HS-5 (cell line): ENCODE measurements at places on chromosomes 6 and 20.

- no peak for DNase-seq
These were observed 64.4 kb downstream of the UBE2V1 start for GRCh38 chr20:50048420-50049166.

DNA sequence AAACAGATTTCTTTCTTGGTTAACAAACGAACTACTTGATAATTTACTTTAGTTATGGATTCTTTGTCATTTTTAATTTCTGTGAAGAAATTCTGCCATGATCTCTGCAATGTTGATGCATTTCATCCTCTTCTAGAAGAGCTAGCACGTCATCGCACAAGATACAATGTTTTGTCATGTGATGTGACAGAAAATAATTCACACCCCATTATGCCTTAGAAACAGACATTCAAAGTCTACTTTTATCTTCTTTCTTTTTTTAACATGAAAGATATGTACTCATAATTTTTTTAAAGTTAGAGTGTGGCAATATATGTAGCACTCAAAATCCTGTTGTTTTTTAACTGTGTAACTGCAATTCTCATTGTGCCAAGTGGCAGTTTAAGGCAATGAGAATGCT, 39.6 kb upstream of the NELFCD start:
- DNase-seq, result no peak

DNA sequence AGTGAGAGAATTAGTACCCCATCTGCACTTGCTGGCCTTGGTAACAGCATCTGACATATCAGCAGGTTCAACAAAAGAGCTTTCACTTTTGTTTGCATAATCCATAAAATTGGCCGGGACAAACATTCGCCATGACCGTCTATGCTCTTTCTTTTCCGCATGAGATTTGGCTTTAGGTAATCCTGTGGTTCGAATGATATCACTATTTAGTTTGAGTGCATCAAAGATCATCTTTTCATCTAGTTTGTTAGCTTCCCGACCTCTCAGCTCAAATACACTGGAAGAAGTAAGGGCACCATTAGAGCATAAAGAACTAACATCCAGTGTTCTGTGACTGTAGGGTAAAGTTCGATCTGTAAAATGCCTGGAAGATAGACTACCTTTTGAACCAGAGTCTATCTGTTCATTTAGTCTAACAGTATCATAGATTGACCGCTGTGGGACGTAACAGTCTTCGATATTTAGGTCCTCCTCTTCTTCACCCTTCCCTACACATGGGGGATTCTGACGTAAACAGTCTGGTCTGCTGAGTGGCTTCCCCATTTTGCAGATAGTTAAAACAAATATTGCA, 101.6 kb downstream of the DST start:
- no peak for DNase-seq

DNA sequence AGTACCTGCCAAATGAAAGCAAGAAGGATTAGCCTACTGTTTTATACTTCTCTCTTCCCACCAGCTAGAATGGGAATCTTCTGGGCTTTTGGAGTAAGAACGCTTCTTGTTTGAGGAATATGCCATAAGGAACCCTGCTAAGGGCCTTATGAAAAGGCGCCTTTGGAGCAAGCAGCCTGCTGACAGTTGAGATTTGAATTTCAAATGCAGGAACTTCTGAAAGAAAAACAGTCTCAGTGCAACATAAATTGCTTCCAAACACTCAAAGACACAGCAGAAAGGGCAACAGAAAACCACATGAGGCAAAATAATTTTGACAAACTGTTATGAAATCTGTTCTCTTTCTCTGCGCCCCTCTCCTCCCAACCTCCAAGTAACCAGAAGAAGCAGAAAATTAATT, 149.4 kb upstream of the B3GAT2 start:
- no peak for DNase-seq

GRCh38 chr20:35108921-35109320, 16.3 kb upstream of the TRPC4AP start:
- DNase-seq, result no peak

DNA sequence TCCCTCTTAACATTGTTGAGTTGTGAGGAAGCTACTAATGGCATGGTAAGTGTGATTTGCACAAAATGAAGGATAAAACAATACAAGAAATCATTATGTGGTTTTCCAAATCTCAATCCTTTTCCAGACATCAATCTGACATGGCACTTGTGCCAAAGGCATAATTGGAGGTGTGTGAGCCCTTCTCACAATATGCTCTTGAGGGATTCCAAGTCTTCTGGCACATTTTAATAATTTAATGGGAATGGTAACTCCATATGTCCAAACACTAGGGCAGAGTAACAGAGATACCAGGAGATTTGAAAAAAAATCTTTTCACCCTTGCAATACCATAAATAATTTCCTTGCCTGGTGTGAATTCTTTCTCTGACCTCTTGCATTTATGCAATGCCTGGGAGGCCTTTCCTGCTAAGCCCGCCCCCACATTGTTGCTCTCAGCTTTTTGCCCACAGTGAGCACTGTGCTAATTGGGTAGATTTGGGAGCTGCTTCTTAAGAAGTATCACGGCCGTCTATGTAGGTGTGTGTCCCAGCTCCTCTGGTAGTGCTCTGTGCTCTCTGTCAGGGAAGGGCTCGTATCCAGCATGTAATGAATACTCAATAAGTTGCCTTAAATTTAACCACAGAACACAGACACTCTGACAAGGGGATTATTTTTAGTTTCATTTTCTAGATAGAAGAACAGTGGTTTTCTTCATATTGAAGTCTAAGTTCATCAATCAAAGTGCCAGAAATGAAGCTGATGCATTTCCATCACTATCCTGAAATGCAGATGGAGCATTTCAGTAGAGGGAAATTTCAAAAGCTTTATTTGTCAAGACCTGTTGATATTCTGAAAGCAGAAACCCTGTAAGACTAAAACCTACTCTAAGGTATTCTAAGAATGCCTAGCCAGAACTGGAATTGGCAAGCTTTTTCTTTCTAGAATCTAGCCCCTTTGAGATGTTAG, 54.4 kb upstream of the CEP85L start:
- DNase-seq, result no peak

GRCh38 chr6:21593927-21594415, 420 bp downstream of the SOX4 start:
- DNase-seq, result no peak

DNA sequence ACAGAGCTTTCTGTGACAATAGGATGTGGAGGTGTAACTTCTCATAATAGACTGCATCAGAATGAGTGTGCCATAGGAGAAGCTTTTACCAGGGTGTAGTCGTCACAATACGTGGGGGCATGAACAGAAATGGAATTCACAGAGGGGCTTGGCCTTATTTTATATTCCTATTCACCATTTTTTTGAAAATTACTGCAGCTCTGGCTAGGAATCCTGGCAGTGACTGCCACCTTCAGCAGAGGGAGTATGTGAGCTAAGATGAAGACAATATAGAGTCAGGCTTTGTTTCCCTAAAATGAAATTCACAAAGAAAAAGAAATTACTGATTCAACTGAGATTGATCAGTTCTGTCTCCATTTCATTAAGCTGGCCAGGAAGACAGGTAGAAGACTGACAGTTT, 13.9 kb downstream of the TOMM6 start:
- no peak for DNase-seq
